Dermis lymphatic vessel endothelial cell (primary cell): ENCODE measurements at places on chromosomes 4 and X. TPM values are rescaled to one million over a fixed set of nuclear protein-coding genes. Genes with fewer than 3 reads are reported as not detected.

Gene ALPK1
- 0.65 and 1.5 TPM in 2 replicates for total RNA-seq

Gene BLOC1S4
- 10.0 and 10.3 TPM in 2 replicates for total RNA-seq

Gene PYURF
- 70.9 and 95.6 TPM in 2 replicates for total RNA-seq

Gene GRPR
- total RNA-seq, result 0.11 TPM in 1 of 2 replicates, not detected in the other

Gene NPY2R
- not detected in 2 replicates for total RNA-seq

Gene WAS
- not detected in 2 replicates for total RNA-seq

Gene PPEF1
- total RNA-seq, result not detected in 2 replicates

Gene LRCH2
- total RNA-seq, result 11.5 and 14.3 TPM in 2 replicates

Gene PAGE1
- total RNA-seq, result not detected in 2 replicates

Gene PF4V1
- not detected in 2 replicates for total RNA-seq

Gene FGFBP2
- total RNA-seq, result not detected in 2 replicates

Gene DDIT4L
- 2.2 and 2.8 TPM in 2 replicates for total RNA-seq

Gene AKAP14
- total RNA-seq, result not detected in 2 replicates

Gene RIBC1
- 0.11 and 0.17 TPM in 2 replicates for total RNA-seq

Gene HHIP
- 61.1 and 70.9 TPM in 2 replicates for total RNA-seq

Gene BEX2
- total RNA-seq, result 1.3 and 4.4 TPM in 2 replicates
